NCI-H2029 treated with DMSO at 0.1 percent for 48 hours (cell line): ENCODE measurements at places on chromosomes 2 and 18.

DNA sequence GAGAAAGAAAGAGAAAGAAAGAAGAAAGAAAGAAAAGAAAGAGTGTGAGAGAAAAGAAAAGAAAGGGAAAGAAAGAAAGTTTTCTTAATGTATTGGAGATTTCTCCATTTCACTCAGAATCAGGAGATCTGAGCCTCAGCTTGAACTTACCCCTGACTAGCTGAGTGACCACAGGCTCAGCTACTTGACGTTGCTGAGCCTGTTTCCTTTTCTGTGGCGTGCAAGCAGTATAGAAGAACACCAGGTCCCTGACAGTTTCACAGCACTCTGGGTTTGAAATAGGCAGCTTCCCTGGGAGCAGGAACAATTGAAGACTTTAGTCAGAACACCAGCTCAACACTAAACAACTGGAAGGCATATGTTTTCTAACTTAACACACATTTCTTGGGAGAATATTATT is 44.7 kb downstream of the MARCO start:
- DNase-seq, result no peak

DNA sequence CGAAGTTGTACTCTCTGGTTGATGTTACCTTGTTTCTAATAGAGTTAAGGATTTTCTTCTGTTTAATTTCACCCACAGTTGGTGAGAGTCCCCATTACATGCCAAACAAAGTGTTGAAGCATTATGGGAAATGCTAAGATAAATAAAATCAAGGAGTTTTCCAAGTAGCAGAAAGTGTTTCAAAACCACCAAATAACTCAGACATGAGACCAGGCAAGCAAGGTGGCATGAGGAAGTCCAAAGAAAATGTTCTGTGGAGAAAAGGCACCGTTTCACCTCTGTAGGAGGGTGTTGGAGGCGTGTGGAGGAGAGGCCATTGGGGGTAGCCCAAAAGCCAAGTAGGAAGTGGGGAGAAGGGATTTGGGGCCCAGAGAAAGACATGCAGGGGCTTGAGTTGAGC is 8.7 kb downstream of the CFAP221 start:
- DNase-seq, result no peak

DNA sequence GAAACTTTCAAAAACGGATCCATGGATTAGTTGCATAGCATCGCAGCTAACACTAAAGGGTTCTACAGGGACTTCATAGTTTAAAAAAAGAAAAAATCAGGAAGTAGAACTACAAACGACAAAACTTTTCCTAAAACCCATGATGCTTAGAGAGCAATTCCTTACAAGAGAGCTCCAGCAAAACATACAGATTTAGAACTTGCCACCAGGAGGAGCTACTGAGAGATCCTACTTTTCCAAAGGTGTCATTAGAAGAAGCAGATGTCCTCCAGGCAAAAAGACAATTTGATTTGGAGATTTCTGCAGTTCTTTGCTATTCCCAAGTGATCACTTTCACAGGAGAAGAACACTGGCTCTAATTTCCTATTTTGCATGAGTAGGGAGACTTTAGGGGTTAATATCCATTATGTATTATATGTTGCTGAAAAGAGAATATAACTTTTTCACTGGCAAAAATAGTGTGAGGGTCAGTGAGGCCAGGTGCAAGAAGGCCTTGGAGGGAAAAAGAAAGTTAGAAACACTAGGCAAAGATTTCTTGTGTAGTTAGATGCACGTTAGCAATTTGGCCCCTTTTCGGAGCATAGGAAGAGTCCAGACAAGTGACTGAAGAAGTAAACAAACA is 436.2 kb downstream of the SUCLG1 start:
- DNase-seq, result peak; percentile 36

DNA sequence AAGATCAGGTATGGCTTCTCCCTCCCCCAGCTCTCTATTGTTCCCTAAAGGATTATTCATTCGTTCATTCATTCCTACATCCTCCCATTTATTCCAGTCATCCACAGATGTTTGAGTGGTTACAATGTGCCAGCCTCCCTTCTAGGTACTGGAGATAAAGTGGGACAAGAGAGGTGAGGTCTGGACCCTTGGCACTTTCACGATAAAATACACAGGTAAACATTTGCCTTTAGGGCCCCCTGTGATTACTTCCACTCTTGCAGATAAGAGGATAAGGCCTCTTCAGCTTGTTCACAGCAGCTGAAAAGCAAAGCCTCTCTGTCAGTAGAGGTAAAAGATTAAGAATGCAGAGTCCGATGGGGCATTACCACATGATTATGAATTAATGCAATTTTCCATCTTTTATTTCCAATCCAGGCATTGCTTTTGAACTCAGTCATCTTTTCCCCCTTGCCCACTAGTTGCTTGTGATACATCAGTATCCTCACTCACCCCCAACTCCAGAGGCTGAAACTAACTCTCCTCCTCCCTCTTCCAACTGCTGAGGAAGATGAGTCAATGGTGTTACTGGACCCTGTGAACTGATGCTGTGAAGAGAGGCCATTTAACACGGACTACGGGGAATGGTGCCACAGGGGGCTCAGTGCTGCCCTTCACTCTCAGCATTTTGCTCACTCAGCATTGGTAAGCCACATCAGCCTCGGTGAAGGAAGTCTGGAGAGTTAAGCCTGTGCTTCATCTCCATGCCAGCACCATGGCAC is 1.1 kb upstream of the DPP4 start:
- DNase-seq, result no peak

GRCh38 chr2:55885944-55886281 is 37.7 kb downstream of the EFEMP1 start:
- DNase-seq, result no peak

DNA sequence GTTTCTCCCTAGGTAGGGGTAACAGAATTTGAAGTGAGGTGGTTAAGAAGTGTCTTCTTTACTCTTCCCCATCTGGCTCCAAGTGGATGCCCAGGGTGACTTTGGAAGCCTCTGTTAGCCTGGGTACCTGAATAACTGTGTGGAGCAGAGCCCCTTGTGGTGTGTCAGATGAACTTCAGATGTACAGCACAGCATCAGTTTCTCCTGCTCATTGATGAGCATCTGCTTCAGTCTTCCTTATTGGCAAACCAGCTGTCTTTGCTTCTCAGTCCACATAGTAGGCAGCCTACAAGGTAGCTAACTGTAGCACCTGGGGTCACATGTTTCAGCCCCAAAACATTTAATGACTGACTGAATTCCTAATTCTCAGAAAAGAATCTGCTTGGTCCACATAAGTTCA is 56.2 kb upstream of the ATP8B1 start:
- DNase-seq, result no peak

DNA sequence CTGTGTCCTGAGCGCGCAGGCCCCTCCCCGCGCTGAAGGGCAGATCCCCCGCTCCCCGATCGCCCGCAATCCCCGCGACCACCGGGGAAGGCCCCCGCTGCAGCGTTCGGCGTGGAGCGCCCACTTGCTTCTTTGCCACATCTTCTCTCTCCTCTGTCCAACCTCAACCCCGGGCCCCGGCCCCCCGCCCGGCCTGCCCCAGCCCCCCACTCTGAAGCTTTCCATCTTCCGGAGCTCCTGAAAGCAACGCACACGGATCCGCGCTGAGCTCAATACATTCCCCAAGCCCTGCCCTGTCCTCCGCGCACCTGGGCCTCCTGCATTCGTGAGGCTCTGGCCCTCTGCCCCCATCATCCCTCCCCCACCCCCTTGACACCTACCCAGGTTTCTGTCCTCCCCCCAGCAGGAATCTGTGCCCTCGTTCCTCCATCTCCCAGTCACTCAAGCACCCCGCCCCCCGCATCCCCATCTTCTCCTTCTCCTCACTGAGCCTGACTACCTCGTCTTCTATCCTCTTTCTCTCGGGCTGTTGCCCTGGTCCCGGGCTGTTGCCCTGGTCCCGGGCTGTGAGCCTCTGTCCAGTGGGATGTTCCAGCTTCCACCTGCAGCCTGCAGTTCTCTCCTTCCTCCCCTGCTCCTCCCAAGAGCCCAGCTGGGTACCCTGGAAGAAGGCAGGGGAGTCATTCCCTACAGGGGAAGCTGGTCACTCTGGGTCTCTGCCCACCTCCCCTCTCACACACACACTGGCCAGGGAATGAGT is 7.8 kb downstream of the SPEG start:
- no peak for DNase-seq
